ENCODE measurements at places on chromosomes 5 and 9. TPM values are rescaled to one million over a fixed set of nuclear protein-coding genes. Genes with fewer than 3 reads are reported as not detected.

DNA sequence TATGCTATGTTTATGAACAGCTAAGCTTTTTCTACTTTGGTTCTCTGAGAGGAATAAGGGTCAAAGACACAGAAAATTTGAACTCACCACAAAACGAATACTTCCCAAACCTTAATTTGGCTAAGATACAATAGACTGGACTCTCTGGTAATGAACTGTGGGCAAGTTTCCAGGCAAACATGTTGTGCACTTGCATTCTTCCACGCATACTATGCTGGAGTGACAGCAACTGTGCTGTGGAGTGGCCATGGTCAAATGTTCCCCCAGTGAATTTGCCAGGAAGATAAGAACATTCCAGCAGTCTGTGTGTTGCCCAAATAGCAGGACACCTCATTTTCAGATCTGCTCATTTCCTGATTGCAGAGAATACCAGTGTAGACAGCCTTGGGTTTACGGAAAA, 275.3 kb upstream of the IL12B start:
- no peak for DNase-seq

- DNase-seq: peak; percentile 29
These were observed 13.4 kb downstream of the PWWP2A start for GRCh38 chr5:160105686-160106360.

GRCh38 chr9:8262625-8263622, 463.3 kb upstream of the DMAC1 start:
- no peak for DNase-seq

DNA sequence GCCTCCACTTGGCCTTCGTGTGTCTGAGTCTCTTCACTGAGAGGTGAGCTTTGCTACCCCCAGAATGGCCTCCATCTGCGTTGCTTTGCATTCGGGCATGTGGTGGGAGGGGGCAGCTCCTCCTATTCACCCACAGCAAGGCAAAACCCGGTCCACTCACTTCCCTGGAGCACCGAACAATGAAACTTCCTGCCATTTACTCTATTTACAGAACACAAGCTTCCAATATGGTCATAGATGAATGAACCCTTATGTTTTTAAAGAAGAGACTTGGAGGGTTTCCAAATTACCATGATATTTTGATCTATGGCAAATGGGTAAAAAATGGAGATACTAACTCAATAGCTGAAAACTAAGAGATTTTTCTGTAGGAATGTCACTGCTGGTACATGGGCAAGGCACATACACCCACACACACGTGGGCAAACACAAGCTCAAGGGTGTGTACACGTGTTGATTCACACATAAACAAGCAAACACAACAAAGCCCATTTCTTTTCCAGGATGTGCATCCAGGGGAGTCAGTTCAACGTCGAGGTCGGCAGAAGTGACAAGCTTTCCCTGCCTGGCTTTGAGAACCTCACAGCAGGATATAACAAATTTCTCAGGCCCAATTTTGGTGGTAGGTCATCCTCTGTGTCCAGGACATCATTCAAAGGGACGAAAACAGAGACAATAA, 5.2 kb downstream of the GABRP start:
- DNase-seq: no peak

DNA sequence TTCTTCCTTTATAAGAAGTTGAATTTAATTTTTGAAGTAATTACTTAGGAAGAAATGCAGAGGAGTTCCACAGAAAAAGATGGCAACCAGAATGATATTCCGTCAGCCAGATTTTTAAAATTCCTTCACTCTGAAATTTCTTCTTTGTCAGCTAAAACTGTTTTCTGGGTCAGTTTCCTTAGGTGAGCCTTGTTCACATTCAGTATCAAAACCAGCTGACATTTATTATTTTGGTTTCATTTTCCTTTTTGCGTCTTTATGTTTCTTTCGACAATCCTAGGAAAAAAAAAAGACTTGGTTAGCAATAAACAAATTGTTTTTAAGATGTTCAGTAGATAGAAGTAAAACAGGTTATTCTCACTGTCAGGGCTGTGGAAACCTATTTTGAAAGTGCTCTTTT, 4.1 kb upstream of the IARS1 start:
- no peak for DNase-seq

- no peak for DNase-seq
These were observed 73.8 kb downstream of the MRPL36 start for GRCh38 chr5:1725641-1726468.

- peak; percentile 27 for DNase-seq
These were observed 56.0 kb upstream of the FAM174A start for GRCh38 chr5:100479079-100479688.

- no peak for DNase-seq
These were observed 440.0 kb downstream of the SEMA5A start for GRCh38 chr5:9105851-9106250.

DNA sequence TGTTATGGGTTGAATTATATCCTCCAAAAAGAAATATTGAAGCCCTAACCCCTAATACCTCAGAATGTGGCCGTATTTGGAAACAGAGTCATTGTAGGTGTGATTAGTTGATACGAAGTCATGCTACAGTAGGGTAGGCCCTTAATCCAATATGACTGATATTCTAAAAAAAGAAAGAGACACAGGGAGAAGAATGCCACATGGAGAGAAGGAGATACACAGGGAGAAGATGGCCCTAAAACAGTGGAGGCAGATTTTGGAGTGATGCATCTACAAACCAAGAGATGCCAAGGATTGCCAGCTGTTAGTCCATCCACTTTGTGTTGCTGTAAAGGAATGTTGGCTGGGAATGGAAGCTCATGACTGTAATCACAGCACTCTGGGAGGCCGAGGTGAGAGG, 21.3 kb downstream of the ARRDC3 start:
- DNase-seq: no peak

DNA sequence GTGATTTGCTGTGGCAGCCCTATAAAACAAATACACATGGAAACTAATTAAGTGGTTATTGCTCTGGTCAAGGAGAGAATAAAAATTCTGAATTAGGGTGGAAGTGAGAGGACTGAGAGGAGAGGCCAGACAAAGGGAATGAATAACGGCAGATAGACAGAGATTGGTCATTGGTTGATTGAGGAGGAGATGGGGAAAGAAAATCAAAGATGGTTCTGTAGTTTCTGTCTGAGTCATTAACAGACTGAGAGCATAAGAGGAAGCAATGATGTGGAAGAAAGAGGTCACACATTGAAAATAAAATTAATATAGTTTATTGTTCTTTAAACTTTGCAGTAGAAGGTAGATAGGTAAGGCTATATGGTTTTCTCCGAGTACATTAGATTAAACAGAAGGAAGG, 469.8 kb downstream of the ACTL7B start:
- DNase-seq: no peak

DNA sequence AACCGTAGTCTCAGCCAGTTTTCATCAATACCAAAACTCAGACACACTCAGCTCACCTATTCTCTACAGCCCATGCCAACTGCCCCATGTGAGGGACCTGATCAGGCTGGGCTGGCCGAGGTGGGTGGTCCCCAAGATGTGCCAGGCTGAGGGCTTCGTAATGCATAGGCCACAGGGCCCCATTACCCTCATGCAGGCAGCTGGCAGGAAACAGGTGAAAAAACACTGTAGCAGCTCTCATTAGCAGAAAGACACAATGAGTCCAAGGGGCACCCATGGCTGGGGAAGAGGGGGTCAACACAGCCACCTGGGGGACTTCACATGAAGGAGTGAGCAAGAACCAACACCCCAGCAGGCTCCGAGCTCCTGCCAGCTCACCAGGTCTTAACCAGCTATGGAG, 8.2 kb downstream of the IPPK start:
- no peak for DNase-seq

The CER1 gene
- not detected for total RNA-seq

The RMRP gene
- 7,890 TPM for total RNA-seq

The CD274 gene
- 7.0 TPM for total RNA-seq

The LRRC14B gene
- not detected for total RNA-seq

The TLR4 gene
- 3.7 TPM for total RNA-seq

The CXCL14 gene
- not detected for total RNA-seq

The NUP214 gene
- 103 TPM for total RNA-seq

The TENT4A gene
- total RNA-seq: 65.3 TPM

All from B cell (primary cell).